ENCODE measurements at places on chromosomes 2 and 18. TPM values are rescaled to one million over a fixed set of nuclear protein-coding genes. Genes with fewer than 3 reads are reported as not detected.

Gene UGT1A8
- total RNA-seq: not detected

DNA sequence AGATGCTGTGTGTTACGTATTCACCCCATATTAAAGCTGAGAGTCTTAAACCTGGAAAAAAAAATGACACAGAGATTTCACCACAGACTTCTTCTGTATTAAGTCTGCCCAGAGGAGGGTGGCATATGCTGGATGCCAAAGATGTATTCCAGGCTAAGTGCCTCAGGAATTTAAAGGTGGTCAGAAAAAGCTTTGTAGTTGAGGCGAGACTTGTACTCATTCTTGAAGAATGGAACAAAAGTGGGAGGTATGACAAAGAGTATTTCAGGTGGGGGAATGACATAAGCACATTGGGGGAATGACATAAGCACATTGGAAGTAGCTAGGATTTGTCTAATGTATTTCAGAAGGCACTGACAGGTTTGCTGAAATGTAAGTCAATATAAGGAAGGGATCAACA, 98.6 kb downstream of the BABAM2 start:
- DNase-seq: no peak

Gene CD28
- total RNA-seq: 3.3 TPM

DNA sequence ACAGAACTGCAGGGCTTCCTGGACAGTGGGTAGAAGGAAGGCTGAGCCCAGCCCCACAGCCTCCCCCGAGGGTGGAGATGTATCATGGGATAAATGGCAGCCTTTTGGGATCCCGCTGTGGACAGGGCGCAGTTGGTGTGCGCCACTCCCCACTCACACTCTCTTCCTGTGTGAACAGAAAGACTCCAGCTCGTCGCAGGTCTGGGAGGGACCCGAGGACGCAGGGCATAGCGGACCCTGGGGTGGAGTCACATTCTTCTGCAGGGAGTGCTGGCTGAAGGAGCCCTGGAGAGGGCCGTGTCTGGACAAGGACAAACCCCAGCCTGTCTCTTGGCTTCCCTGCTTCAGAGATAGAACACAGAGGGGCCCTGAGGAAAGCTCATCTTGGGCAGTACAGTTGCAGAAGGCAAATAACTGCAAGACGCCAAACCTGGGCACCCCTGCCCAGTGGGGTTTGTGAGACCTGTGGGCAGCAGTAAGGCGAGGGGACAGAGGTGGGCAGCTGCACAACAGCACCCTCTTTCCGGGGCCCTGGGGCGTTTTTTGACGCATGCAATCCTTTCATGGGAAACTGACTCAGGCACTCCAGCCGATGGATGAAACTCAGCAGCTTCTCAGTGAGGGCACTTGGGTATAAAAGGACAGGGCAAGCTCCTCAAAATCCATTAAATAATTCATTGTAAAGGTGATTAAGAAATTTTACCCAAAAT, 101.9 kb downstream of the USP40 start:
- no peak for DNase-seq

- no peak for DNase-seq
Observed at GRCh38 chr2:240786871-240787311, 33.1 kb downstream of the KIF1A start.
